Activated T-helper 1 cell treated with anti-CD3 and anti-CD28 coated beads, Interleukin-2, amount 50 U/mL, for 16 hours (primary cell): ENCODE measurements at places on chromosomes 2 and 18.

DNA sequence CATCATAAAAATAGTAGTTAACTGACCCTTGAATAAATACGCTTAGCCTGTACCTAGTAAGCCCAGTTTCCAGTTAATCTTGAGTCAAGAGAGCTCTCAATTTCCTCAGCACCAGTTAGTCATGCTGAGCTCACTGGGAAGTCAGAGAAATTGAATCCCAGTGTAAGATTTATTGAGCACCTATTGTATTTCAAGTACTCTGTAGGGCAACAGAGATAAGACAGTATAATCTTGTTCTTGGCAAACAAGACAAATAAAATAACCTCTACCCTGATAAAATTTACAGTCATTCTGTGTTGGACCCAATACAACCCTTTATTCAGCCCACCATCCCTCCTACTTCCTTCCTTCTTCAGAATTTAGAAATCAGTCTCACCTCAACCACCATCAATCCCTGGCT, 71.9 kb upstream of the NRP2 start:
- no peak for DNase-seq

- no peak for DNase-seq
Observed at GRCh38 chr2:69969991-69970390, 8.6 kb upstream of the ASPRV1 start.

GRCh38 chr18:8937160-8938094, 165.1 kb upstream of the NDUFV2 start:
- DNase-seq, result no peak

DNA sequence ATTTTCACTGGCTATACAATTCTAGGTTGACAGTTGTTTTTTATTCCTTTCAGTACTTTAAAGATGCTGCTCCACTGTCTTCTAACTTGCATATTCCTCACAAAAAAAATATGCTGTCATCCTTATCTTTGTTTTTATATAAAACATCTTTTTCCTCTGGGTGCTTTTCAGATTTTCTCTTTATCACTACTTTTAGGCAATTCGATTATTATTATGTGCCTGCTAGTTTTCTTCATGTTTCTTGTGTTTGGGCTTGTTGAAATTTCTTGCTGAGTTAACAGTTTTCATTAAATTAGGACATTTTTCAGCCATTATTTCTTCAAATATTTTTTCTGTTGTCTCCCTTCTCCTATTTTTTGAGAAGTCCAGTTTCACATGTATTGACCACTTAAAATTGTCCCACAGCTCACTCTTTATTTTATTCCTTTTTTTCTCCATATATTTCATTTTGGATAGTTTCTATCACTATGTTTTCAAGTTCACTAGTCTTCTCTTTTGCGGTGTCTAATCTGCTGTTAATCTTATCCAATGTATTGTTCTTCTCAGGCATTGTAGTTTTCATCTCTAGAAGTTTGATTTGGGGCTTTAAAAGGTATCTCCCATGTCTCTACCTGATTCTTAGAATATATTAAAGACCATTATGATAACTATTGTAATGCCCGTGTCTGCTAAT, 205.1 kb upstream of the SIX3 start:
- no peak for DNase-seq

GRCh38 chr2:29579495-29580169, 341.8 kb downstream of the ALK start:
- no peak for DNase-seq

DNA sequence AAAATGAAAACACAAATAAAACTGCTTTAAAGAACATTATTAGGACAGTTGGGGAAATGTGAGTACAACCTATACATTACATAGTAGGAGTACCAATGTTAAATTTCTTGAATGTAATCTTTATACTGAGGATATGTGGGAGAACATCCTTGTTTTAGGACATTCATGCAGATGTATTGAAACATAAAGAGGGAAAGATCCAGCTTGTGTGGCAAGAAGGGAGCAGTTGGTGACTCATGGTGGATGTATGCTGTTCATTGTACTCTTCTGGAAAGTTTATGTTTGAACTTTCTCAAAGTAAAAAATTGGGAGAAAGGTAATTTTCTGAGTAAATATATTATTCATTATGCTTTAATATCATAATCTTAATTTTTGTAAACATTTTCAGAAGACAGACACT, 132.1 kb upstream of the DLGAP1 start:
- DNase-seq, result no peak

DNA sequence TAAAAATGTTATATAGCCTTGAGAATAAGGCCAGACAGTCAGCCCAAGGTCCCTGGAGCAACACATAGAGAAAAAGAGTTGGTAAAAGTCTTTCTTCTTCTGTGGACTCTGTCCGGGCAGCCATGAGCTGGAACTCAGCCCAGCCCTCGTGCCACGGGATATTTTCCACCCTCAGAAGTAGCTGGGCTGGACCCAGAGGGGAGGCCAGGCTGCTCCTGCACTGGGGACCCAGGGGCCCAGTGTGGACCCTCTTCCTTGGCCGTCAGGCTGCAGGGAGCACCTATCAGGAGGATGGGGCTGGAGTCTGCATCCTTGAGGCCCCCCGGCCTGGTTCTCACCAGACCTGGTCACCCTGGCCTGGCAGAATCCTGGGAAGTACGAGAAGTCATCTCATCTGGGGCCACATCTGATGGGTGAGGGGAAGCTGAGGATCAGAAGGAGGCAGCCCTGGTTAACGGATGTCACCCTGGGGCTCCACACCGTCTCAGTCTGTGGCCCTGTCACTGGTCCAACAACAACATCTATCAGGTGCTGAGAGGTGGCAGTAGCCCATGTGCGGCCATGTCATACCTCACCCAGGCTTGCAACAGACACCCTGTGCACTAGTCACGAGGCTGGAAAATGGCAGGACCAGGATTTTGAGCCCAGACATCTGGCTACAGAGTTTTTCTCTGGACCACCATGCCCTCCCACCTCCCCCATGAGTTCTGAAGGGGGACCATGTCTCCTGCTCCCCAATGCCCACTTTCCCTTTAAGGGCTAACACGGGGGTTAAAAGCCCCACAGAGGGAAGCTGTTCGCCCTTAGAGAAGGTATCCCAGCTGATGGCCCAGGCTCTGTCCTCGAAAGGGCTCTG, 33.0 kb downstream of the SDC1 start:
- DNase-seq, result no peak

DNA sequence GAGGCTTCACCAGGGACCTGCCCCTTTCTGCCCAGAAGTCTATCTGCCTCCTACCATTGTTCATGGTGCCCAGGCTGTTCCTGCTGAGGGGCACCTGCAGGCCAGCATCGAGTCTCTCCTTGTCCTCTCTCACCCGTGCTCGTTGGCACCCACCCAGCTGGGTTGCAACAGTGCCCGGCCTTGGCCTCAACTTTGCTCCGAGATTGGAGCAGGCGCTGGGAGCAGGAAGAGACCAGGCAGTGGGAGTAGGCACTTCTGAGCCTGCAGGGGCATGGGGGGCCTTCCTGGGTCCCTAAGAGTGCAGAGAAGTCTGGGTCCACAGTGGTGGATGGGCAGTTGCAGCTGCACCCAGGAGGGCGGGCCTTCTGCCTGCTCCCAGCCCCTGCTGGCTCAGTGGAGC, 75.6 kb downstream of the NCOA1 start:
- DNase-seq, result no peak

DNA sequence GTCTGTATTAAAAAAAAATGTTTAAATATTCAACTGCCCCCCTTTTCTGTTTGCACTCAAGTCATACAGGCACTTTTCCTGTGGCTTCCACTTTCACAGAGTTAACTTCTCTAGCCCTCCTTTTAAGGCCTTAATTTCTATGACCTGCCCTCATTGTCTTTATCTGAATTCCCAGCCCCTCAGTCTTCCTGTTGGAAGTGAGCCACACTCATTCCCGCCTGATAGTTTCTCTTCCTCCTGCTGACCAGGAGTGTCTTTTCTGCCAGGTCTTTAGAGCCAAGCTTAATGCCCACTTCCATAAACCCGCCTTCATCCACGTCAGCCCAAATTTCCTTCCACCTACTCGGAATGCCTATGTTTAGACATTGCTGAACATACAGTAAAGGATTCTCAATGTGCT, 10.5 kb downstream of the COPS8 start:
- DNase-seq, result no peak

- no peak for DNase-seq
Observed at GRCh38 chr2:99101697-99102096, 39.8 kb upstream of the C2orf15 start.

DNA sequence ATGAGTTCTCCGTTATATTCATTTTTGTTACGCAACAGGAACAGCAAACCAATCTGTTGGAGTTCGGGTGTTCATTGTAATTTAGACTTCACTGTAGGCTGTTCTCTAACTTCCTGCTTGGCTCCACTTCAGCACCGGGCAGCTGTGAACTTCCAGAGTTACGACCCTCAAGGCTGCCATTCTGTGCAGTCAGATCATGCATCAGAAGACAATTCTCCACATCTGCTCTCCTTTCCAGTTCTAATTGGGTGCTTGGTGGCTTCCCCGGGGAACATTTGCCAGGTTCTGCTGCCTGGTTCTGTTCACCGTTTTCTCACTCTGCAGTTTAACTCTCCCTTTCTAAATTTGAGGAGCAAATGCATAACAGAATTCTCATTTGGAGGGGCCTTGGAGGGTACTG, 237.7 kb downstream of the NYAP2 start:
- no peak for DNase-seq

DNA sequence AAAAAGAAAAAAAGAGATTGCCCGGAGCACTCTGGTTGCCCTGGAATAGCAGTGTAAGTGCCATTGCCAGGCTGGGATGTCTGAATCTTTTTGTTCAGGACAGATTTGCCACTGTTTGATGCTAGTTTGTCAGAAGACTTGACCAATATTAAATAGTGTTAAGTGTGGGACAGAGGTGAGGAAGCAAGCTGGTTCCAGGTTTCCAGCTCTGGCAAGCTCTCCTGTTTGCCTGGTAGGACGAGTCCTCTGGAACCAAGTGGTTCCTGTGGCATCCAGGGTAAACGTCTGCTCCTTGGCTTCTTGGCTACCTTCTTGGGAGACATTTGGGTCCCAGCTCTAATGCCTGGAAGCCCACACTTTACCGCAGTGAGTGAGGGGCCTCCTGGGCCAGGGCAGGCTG, 20.8 kb upstream of the IGFBP5 start:
- DNase-seq, result no peak

GRCh38 chr18:8611916-8612576, 2.8 kb downstream of the RAB12 start:
- no peak for DNase-seq

DNA sequence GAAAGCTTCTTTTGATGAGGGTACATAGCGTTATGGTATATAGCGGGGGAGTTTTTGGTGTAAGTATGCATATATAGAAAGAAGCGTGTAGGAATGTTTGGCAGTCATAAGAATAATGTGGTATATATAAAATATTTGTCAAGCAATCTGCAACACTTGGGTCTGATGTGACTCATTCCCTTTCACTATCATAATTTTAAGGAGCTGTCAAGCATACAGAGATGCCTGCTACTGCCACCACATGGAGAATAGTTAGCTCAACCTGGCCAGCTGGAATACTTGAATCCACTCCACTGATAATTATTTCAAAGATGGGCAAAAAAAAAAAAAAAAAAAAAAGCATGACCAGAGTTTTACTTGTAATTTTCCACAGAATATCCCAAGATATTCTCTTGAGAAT, 559.8 kb upstream of the REG3G start:
- DNase-seq, result no peak

- no peak for DNase-seq
Observed at GRCh38 chr2:205806143-205806905, 124.0 kb downstream of the NRP2 start.

DNA sequence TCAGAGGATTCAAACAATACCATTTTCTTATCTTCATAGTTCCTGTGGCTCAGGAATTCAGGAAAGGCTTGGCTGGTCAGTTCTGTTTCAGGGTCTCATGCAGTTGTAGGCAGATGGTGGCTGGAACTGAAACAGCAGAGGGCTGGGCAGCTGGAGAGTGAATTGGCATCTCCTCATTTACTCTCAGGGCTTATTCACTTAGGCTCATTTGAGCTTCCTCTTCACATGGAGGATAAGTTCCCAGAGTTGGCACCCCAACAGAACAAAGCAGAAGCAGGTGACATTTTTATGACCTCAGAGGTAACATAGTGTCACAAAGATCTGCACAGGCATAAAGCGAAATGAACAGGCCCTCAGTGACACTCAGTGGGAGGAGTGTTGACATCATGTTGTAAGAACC, 66.1 kb downstream of the RBBP8 start:
- no peak for DNase-seq

DNA sequence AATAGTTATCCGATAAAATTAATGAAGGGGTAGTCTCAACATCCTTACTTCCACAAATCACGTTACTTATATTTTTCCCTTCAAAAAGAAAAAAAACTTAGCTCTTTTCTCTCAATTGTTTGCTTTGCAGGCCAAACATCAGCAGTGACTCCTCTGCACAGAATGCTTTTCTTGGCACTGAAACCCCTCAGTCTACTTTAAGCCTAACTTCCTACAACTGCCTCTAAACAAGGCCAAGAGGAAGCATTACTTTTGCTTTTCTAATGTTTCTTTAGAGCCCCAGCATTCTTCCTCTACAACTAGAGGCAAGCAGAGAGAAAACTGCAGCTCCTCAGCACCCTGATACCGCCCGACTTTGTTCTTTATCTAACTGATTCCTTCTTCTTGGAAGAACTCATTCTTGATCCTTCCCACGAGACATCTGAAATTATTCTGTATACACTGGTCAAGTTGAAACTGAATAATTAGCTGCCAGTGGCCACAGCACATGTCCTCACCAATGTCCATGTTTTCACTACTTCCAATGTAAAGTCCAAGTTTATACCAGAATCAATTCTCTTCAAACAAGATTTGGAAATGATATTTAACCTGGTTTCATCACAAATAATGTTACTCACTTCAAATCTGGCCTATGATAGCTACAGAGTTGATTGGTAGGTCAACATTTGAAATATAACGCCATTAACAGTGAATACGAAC, 55.3 kb downstream of the DTNB start:
- DNase-seq, result no peak

DNA sequence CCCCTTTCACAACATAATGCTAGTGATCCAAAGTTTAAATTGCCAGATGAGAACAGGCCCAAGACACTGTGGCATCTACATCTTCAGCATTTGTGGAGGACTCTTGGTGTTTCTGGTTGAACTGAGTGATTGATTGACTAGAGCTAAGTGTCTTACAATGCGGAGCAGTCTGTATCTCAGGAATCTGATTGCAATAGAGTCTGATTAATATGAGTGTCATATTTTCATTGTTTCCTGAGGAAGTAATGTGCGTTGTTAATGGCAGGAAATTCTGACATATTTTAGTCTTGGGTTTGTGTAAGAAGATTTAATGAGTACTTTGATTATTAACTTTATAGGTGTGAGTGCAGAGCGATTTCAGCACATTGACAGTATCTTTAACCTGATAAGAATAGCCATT, 82.0 kb upstream of the PROKR1 start:
- no peak for DNase-seq

GRCh38 chr2:99507937-99508818, 18.4 kb upstream of the REV1 start:
- no peak for DNase-seq

DNA sequence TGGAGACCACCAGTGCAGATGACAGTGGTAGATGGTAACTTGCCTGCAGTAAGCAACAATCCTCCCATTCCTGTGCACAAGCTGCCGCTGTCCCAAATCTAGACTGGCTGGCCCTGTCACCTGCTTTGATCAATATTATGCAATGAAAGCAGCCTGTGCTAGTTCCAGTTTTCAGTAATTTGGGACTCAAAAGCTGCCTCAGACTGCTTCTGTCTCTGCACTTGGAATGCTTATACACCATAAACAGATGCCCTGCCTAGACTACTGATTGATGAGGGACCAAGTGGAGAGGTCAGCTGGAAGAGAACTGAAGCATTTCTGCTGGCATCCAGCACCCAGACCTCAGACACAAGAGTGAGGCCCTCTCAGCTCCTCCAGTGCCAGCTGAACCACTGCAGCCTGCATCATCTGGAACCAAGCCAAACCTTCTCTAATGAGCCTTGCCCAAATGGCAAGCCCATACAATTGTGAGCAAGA, 24.9 kb downstream of the CCBE1 start:
- DNase-seq, result no peak
